ENCODE measurements at places on chromosomes 5 and 9. TPM values are rescaled to one million over a fixed set of nuclear protein-coding genes. Genes with fewer than 3 reads are reported as not detected.

The RIOK2 gene
- total RNA-seq, result 35.1 TPM

The WWC1 gene
- 183 TPM for total RNA-seq

The DDX41 gene
- 104 TPM for total RNA-seq

The ZNF879 gene
- 7.2 TPM for total RNA-seq

The PCDH1 gene
- total RNA-seq, result 22.8 TPM

The ERAP2 gene
- 0.86 TPM for total RNA-seq

The ZNF474 gene
- 0.24 TPM for total RNA-seq

The PLAA gene
- total RNA-seq, result 32.5 TPM

The RBM27 gene
- total RNA-seq, result 19.8 TPM

The SLC36A3 gene
- not detected for total RNA-seq

The CYLC2 gene
- not detected for total RNA-seq

The SHISAL2B gene
- total RNA-seq, result 0.63 TPM

The C7 gene
- 18.9 TPM for total RNA-seq

The NEUROG1 gene
- 3.7 TPM for total RNA-seq

- DNase-seq, result no peak
Measured at GRCh38 chr5:39208471-39208870, 10.9 kb downstream of the FYB1 start.

DNA sequence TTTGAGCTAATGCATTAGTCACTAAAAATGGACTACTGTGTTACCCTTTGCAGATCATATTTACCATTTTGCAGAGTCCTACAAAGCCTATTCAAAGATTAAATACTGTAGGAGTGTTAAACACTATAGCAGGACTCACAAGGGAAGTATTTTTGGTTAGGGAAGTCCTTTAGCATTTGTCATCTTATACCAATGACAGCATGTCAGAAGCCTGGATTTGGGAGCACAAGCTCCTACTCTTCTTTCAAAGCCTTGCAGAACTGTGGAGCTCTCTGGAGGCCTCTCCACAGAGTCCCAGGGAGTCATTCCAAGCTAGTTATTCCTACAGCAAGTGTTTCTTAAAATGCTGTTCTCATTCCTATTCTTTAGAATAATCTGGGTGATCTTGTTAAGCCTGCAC is 288.8 kb downstream of the PIK3R1 start:
- DNase-seq, result no peak

- DNase-seq, result no peak
Measured at GRCh38 chr9:69172895-69173294, 1.2 kb upstream of the TJP2 start.

- DNase-seq, result no peak
Measured at GRCh38 chr5:153658149-153658548, 167.7 kb downstream of the GRIA1 start.

DNA sequence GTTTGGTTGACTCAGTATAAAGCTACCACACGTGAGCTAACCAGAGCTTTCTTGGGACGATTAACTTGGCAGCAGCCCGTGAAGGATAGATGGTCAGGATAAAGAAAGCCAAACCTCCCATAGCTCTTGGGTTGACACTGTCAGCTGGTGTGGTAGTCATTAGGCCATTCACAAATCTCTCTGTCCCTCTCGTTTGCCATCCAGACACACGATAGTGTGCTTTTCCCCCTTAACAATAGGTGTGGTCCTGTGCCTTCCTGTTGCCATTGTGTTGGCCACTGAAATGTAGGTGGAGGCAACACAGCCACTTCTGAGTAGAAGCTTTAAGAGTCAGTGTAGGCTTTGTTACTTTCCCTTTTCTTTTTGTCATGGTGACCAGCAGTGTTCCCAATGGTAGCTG is 11.7 kb downstream of the OR13J1 start:
- DNase-seq, result no peak

DNA sequence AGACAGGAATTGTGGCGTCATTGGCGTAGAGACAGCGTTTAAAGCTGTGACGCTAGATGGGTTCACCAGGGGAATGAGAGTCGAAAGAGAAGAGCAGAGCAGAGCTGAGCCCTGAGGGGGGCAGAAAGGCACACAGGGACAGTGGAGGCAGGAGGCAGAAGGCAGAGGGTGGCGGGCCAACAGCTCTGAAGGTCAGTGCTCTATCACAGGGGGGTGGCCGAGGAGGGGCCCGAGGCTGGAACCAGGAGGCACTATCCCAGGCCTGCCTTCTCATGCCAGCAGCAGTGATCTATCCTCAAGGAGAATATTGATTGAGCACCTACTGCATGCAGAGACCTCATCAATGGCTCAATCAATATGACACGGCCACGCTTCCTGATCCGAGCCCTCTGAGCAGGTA is 132.4 kb downstream of the KCNIP1 start:
- no peak for DNase-seq

DNA sequence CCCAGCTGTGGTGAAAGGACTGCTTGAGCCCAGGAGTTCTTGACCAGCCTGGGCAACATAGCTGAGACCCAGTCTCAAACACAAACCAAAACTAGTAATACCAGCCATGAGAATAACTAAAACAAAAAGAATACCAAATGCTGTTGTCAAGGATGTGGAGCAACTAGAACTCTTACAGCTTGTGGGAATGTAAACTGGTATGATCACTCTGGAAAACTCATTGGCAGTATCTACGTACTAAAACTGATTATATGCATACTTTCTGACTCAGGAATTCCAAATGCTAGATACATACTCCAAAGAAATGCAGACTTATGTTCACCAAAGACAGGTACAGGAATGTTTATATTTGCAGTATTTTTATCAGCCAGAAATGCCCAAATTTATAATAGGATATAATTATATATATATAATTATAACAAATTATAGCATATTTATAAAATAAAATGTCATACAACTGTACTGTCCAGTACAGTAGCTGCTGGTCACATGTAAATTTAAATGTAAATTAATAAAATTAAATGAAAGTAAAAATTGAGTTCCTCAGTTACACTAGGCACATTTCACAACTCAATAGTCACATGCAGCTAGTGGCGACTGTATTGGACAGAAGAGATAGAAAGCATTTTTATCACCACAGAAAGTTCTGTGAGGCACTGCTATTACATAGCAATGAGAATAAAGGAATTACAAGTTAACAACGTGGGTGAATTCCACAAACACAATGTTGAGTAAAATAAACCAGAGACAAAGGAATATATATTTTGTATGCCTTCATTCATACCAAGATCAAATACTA is 118.5 kb downstream of the GNAQ start:
- DNase-seq, result no peak

GRCh38 chr5:6652025-6652424 is 18.8 kb downstream of the SRD5A1 start:
- no peak for DNase-seq

DNA sequence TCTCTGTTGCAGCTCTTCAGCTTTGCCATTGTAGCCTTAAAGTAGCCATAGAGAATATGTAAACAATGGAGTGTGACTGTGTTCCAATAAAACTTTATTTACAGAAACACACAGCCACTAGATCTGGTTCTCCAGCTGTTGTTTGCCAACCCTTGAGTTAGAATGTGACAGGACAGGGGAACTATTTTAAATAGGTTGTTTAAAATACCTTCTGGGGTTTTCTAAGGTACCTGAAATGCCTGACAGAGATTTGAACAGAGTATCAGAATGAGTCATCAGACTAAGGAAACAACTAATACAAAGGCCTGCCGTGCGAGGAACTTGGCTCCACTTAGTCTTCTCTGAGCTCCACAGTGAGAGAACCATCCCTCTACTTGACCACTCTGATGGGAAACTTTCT is 85.4 kb downstream of the HSD17B4 start:
- no peak for DNase-seq

DNA sequence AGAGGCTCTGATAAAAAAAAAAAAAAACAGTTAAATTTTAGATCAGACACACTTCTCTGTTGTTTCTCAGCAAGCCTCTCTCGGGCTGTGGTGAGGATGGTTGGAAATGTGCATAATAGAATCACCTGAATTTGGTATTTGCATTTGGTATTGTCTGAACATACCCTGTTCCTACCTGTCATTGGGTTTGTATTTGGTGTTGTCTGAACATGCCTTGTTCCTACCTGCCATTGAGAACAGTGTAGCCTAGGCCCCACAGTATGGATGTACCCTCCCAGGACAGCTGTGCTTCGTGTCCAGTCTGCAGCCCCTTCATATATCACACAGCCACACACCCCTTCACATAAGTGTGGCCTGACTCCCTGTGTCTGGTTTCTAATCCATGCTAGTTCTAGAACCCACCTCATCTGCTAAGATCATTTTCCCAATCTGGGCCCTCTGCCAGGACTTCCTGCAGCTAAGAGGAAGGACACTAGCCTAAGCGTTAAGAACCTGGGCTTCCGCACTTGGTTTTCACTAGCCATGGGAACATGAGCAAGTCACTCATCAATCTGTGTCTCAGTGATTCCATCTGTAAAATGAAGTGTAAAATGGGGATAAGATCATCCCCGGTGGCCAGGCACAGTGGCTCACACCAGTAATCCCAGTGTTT is 49.2 kb downstream of the ITGA2 start:
- DNase-seq, result no peak

GRCh38 chr5:42467981-42468524 is 44.8 kb downstream of the GHR start:
- no peak for DNase-seq

DNA sequence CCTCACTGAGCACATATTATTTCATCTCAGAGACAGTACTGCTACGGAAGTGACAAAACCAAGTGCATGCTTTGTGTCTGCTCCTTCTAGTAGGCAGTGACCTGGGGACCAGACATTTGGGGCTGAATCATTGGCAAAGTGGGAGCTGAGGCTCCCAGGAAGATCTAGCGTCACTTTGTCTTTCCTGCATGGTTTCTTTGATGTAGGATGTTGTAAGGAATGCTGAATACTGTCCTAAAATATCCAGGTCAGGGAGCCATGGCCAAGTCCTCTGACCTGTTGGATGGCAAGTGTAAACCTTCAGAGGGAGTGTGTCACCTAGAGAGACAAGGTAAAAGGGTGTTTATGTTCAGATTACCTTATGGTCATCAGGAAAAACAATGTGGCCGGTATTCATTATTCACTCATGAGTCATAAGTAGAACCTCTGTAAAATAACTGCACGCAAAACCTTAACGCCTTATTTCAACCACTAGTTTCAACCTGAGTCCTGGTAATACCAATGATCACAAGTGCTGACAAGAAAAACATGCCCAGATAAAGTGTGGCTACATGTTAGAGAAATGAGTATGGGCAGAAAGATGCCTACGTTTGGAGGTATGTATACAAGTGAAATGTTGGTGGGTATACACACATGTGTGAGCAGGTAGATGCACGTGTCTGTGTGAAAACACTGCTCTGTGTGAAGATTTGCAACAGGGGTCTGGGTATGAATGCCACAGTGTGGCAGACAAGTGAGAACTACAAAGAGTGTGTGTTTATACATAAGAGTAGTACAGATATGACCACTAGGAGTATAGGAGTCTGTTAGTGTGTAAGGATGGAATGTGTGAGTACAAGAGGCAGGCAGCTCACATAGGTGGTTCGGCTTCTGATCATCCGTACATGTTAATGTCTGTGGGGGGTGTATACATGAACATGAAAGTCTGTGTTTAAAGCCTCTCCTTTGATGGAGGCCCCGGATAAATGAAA is 263.9 kb downstream of the SPOCK1 start:
- DNase-seq, result no peak

- DNase-seq, result no peak
Measured at GRCh38 chr5:147965715-147966114, 59.4 kb upstream of the C5orf46 start.

- no peak for DNase-seq
Measured at GRCh38 chr5:145218019-145218418, 617.1 kb downstream of the PRELID2 start.

DNA sequence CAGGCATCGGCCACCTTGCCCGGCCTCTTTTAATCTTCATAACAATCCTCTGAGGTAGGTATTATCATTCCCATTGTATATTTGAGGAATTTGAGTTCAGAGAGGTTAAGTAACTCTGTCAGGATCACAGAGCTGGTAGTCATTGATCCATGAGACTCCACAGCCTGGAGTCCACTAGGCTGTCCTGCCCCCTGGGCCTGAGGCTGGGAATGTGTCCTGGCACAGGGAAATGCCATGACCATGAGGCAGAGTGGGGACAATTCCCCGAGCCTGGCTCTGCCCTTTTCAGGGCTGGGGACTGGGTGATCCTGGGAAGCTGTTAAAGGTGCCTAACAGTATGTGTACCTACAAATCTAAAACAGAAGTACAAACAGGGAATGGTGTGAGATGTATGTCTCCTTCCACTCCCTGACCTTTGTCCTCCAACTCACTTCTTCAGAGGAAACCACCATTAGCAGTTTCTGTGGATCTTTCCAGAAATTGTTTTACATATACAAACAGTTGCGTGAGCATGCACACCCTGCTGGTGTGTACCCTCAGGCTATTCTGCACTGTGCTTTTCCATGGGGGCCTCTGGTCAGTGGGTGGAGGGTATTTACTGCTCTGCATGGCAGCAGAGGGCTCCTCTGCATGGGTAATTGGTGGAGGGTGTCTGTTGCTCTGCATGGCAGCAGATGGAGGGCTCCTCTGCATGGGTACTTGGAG is 53.8 kb downstream of the NDST1 start:
- DNase-seq, result no peak

DNA sequence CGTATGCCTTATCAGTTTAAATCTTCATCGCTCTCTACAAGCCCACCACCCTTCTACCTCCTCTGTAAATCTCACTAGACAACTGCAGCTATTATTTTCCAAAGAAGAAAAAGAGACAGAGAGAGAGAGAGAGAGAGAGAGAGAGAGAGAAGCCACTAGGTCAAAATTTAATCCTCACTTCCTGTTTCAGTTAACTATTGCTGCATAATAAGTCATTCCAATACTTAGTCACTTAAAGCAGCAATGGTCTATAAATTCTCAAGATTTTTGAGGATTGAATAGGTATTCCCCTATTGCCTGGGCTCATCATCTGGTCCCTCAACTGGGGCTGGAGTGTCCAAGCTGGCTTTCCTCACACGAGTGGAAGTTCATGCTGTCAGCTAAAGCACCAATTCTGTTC is 68.8 kb downstream of the ITGA1 start:
- DNase-seq, result no peak

- DNase-seq, result no peak
Measured at GRCh38 chr5:139575751-139576150, 14.6 kb downstream of the UBE2D2 start.

DNA sequence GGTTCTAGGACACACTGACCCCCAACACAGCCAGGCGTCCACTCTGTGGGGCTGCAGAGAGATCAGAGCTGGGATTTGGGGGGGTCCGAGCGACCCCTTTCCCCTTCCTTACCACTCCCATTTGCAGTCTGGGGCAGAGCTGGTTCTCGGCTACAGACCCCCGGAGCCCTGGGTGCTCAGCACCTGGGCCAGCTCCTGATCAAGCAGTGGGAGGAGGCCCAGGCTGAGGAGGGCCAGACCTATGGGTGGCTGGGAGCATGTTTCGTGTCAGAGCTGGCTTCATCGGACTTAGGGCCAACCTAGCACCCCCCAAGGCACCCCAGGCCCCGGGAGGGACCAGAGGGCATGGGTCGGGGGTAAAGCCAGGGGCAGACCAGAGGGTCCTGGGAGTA is 7.6 kb downstream of the GRIN1 start:
- no peak for DNase-seq

GRCh38 chr5:180605554-180606214 is 14.4 kb upstream of the SCGB3A1 start:
- no peak for DNase-seq

DNA sequence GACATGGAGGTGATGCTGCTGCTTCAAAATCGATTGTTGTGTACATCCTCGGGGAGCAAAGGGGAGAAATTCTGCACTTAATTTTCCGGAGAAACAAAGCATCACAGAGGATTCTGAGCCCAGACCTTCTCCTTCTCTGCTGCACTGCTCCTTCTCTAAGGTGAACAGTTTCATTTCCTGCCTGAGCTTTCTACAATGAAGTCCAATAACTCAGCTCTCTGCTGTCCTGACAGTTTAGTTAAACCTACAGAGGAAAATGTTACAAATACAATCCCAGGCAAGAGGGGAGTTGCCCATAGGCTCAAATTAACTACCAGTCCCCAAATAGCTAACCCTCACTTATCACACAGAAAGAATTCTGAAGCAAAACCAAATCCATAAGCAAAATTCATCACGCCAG is 206.3 kb downstream of the EFNA5 start:
- DNase-seq, result no peak

Measured in type B pancreatic cell (in vitro differentiated cells).